Bone marrow (tissue), 2 donors: ENCODE measurements at places on chromosomes 16 and 17.

GRCh38 chr16:886084-886543 lies 84.7 kb downstream of the LMF1 start:
- no peak for DNase-seq

GRCh38 chr17:5871666-5872065 lies 198.5 kb upstream of the WSCD1 start:
- DNase-seq: no peak

DNA sequence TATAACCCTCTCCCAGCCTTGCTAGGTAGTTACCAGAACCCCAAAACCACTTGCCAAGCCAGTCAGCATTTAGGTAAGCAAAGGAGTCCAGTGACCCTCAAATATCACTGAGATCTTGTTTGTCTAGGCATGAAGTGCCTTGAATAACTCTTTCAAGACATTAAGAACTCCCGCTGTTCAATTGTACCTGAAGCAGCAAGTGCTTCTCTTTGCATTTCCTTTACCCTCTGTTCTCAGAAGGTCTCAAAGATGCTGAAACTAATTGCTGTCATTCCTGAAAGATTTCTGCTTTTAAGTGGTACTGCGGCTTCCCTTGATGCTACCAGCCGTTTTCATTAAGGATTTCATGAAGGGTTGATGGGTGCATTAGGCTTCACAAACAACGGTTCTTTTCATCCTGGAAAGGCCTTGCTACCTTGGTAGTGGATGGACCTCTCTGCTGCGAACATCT lies 142.7 kb downstream of the PITPNC1 start:
- DNase-seq: no peak

GRCh38 chr16:67697422-67698185 lies 21.5 kb downstream of the GFOD2 start:
- no peak for DNase-seq

GRCh38 chr16:54597222-54597621 lies 310.6 kb upstream of the IRX3 start:
- DNase-seq: no peak

GRCh38 chr17:82230609-82231311 lies 1.9 kb downstream of the SLC16A3 start:
- DNase-seq: peak; percentile 70

DNA sequence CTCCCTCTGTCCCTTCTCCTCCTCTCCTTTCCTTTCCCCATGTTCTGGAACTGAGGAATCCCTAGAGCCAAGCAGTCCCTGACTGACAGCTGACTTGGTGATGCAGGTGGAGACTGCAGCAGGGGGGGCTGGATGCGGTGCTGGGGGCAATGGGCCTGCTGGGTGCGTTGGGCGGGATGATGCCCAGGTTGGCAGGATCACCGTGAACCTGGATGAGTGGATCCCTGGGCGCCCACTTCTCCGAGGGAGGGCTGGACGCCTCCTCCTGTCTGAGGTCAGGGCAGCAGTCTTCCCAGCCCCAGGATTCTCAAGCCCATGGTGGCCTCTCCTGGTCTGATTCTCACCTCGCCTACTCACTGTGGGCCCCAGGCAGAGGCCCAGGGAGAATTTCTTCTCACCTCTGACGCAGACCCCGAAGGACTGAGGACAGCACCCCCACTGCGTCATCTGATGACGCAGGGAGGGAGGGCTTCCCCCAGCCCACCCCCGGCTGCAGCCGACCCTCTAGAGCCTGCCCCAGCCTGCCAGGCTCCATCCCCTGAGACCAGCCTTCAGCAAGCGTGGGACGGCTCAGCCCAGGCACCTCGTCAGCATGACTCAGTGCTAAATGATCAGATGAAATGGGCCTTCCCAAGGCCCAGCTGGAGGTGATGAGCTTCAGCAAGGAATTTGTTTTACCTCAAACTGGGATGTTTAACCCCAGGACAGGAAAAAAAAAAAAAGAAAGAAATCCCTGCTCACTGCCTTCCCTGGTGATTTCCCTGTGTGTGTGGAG lies 188.0 kb upstream of the TNRC6C start:
- DNase-seq: no peak

- no peak for DNase-seq
These were observed 330 bp downstream of the CASKIN2 start for GRCh38 chr17:75514919-75515495.

DNA sequence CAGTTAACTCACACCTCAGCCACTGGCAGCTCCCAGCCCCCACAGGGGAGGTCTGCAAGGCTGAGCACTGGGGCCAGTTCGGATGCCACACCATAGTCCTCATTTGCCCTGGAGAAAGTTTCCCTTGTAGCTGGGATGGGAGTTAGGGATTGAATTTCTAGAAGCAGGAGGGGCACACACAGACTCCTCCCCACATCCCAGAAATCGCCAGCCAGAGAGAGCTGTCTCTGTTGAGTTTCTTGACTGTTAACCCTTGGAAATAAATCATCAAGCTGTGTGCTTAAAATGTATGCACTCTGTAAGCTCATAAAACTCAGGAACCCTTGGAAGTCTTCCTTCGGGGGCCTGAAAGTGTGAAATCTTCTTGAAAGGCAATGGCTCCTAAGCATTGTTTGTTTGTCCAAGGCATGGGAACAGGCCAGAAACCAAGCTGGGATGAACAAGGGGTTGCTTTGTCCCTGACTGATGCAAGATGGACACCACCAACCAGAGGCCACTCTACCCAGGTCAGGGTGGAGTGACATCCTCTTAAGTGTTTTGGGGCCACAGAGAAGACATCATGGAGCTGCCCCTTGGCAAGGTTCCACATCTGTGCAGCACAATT lies 394 bp upstream of the PRM3 start:
- DNase-seq: no peak

DNA sequence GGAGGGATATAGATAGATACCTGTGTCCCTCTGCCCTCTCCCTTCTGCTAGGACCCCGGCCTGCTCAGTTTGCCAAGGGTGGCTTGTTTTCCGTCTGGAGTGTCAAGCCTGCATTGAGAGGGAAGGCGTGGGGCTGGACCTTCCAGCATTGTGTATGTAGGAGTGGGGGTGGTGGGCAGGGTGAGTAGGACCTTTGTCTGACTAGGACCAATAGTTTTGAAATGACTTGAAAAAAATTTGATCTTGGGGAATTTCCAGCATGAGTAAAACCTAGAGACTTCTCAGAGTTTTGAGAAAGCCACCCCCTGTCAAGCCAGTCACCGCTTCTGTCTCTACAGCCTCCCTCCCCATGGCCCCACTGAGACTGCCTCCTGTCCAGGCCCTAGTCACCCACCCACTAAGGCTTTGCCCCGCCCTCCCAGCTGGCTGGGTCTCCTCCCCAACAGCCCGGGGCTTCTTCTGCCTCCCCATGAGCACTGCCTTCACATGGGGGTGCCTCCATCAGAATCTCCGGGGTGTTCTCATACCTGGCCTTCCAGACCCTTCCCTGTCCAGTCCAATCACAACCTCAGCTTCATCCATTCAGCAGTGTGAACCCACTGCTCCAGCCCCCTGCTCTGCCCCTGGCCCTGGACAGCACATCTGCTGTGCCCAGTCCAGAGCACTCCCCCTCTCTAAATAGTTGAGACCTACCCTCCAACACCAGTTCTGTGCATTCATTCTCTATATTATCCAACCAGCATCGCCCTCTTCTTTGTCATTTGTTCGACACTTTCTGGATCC lies 207.0 kb downstream of the MSI2 start:
- peak; percentile 43 for DNase-seq

GRCh38 chr17:82978765-82979349 lies 100.6 kb upstream of the METRNL start:
- DNase-seq: no peak

GRCh38 chr17:56777859-56778258 lies 55.9 kb downstream of the C17orf67 start:
- no peak for DNase-seq

DNA sequence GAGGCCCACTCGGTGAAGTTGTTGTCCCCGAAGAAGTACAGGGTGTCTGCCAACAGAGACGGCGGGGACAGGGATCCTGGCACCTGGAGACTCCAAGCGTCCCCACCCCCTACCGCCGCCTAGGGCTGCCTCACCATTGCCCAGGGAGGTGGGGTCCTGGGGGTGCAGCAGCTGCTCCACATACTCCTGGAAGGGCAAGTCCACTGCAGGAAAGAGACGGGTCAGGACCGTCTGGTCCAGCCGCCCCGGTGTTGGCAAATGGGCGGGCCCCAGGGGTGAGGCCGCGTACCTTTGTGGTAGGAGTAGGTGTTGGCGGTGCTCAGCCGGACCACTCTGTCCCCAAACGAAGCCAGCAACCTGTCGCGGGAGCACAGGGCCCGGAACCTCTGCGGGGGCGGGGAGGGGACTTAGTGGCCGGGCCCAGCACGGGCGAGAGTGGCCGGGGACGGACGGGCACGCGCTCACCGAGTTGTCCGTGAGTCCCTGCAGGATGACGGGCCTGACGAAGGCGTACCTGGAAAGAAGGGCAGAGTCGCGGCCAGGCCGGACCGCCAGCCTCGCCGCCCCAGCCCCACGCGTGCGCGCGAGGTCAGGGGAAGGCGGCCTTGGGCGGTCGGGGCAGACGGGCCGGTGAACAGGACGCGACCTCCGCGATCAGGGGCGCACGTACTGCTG lies 601 bp downstream of the JMJD8 start:
- DNase-seq: no peak

DNA sequence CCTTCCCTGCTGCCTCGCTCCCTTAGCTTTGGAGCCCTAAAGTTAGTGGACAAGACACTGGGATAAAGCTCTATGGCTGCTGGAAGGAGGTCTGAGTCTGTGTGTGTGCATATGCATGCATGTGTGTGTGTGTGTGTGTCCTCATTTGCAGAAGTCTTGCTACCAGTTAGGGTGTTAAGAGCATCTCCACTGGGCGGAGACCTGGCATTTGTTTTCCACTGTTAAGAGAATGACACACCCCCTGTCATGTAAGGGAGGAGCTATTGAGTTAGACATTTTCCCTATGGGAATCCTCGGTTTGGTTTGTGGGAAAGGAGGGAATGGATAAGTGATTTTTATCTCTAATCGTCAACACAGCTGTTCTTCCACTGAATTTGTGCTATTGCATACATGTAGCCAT lies 24.8 kb upstream of the ARHGAP23 start:
- DNase-seq: no peak

GRCh38 chr17:8753976-8754440 lies 4.3 kb downstream of the SPDYE4 start:
- DNase-seq: no peak

DNA sequence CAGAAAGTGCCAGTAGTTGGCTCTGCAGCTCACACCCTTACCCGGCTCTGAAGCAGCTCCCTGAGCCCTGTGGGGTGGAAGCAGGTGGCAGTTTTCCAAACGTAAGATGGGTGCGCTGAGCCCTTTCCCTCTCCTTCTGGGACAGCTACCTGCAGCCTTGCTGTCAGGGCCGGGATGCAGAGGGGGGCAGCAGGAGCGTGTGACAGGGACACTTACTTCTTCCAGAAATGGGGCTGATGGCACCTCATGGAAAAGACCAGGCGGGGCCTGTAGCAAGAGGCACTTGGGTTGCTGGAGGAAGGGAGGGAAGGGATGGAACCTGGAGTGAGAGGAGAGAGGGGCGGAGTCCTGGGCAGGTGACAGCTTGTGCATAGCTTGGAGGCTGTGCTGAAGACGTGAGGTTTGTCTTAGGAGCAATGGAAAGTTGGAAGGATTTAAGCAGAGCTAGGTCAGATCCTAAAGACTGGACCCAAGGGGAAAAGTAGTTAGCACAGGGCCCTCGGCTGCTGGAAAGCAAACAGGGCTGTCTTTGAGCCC lies 216.8 kb upstream of the RPL38 start:
- no peak for DNase-seq

GRCh38 chr17:1473170-1473569 lies 17.1 kb upstream of the CRK start:
- DNase-seq: no peak

GRCh38 chr16:84370723-84371552 lies 2.6 kb downstream of the ATP2C2 start:
- DNase-seq: no peak

- DNase-seq: no peak
These were observed 3.4 kb upstream of the MTSS2 start for GRCh38 chr16:70689035-70689969.

GRCh38 chr16:54655121-54655590 lies 275.5 kb upstream of the IRX5 start:
- DNase-seq: no peak

DNA sequence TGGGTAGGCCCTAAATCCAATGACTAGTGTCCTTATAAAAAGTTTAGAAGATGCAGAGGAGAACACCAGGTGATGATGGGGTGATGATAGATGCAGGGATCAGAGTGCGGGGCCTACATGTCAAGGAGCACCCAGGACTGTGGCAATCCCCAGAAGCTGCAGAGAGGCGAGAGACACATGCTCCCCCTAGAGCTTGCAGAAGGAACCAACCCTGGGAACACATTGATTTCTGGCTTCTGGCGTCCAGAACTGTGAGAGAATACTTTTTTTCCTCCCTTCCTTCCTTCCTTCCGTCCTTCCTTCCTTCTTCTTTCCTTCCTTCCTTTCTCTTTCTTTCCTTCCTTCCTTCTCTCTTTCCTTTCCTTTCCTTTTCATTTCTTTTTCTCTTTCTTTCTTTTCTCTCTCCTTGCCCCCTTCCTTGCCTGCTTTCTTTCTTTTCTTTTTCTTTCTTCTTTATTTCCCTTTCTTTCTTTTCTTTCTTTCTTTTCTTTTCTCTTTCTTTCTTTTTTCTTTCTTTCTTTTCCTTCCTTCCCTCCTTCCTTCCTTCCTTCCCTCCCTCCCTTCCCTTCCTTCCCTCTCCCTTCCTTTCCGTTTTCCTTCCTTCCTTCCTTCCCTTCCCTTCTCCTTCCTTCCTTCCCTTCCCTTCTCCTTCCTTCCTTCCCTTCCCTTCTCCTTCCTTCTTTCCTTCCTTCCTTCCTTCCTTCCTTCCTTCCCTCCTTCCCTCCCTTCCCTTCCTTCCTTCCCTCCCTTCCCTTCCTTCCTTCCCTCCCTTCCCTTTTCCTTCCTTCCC lies 134.3 kb downstream of the HAPSTR1 start:
- DNase-seq: no peak
